ENCODE measurements at places on chromosomes 7 and 10.

- no peak overlapping the region for H3K4me3 ChIP-seq
- H3K4me1 ChIP-seq = no peaks in the 10 kb centered on the region
- no peaks in the 10 kb centered on the region for H3K27me3 ChIP-seq
- H3K36me3 ChIP-seq = no peaks in the 10 kb centered on the region
Observed at GRCh38 chr7:106377847-106378361, 93.1 kb upstream of the NAMPT start.

- DNase-seq = no peak
- no peaks in the 10 kb centered on the region for H3K27me3 ChIP-seq
- no peak overlapping the region for H3K27ac ChIP-seq
- H3K4me3 ChIP-seq = no peak overlapping the region
- H3K4me1 ChIP-seq = no peaks in the 10 kb centered on the region
- no peaks in the 10 kb centered on the region for H3K36me3 ChIP-seq
Observed at GRCh38 chr10:88409236-88409635, 173.9 kb downstream of the RNLS start.

- H3K27me3 ChIP-seq = no peaks in the 10 kb centered on the region
- H3K27ac ChIP-seq = no peak overlapping the region
- no peak for DNase-seq
- no peaks in the 10 kb centered on the region for H3K4me1 ChIP-seq
- no peaks in the 10 kb centered on the region for H3K36me3 ChIP-seq
- no peak overlapping the region for H3K4me3 ChIP-seq
Observed at GRCh38 chr7:117132321-117133120, 179.2 kb downstream of the ST7 start.

- no peak for DNase-seq
- H3K4me1 ChIP-seq = no peaks in the 10 kb centered on the region
- no peak overlapping the region for H3K27ac ChIP-seq
- H3K27me3 ChIP-seq = no peaks in the 10 kb centered on the region
- H3K36me3 ChIP-seq = no peaks in the 10 kb centered on the region
- H3K4me3 ChIP-seq = no peak overlapping the region
Observed at GRCh38 chr10:9342885-9343570, 1288.5 kb downstream of the GATA3 start.
